ENCODE measurements at places on chromosomes 7 and 10.

DNA sequence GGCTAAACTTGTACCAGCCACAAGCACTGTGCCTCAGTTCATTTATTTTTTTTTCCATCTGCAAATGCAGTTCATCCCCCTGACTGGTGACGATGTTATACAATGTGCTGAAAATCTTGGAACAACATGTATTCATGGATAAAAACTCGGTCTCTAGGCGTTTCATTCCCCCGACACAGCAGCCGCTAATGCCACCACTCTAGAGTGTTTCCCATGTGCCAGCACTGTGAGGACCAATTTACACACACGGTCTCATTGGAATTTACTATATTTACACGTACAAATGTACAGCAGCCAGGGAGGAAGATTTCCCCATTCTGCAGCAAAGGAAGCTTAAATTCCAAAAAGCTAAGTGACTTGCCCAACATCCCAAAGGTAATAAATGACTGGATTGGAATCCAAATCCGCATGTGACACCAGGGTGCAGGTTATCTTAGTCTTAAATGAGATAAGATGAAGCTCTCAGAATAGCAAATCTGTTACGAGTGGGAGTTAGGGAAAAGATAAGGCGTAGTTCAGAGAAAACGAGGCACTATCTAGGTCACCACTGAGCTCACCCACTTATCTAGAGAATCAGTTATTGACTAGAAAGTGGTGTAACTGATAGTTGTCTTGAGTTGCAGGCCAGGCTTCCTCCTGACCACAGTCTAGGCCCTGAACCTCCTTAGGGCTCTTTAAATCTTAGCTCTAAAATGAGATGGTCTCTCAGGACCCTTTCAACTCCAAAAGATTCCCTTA lies 36.7 kb downstream of the FAM107B start:
- no peak for DNase-seq

GRCh38 chr7:105594034-105594433 lies 12.7 kb upstream of the EFCAB10 start:
- no peak for DNase-seq

- no peak for DNase-seq
These were observed 31.5 kb downstream of the ENTPD1 start for GRCh38 chr10:95787447-95787846.

- no peak for DNase-seq
These were observed 4.5 kb upstream of the ZNF438 start for GRCh38 chr10:31036209-31036608.

GRCh38 chr7:21028599-21028998 lies 241.9 kb upstream of the SP8 start:
- no peak for DNase-seq

- DNase-seq = no peak
These were observed 70.7 kb upstream of the NPY start for GRCh38 chr7:24213311-24213710.

- DNase-seq = peak; percentile 64
These were observed 1.1 kb downstream of the TRIM8 start for GRCh38 chr10:102645388-102645740.

GRCh38 chr7:96244992-96245292 lies 77.0 kb downstream of the SLC25A13 start:
- no peak for DNase-seq

DNA sequence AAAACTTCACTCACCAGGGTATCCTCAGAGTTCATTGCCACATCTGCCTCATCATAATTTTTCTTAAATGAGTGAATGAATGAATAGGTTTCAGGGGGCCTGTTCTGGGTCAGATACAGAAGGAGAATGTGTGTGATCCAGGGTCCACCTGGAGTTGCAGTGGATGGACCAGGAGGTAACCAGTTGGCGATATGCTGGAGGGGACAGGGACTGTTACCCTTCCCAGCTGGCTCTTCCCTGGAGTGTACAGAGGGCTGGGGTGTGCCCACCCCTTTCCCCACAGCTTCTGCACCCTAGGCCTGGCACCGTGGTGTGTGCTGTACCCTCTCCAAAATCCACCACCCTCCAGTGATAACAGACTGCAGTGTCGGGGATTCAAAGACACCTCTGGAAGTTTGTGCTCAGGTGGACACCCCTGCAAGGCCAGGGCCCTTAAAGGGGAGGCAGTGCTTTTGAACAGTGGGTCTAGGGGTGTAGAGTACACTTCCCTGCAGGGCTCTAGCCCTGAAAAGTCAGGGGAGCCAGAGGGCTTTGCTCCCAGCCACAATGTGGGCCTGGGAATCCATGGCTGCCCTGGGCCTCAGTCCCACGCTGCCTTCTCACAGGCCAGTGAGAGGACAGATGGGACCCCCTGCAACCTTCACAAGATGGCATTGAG lies 134.4 kb upstream of the UNC5B start:
- DNase-seq = no peak

- DNase-seq = no peak
These were observed 177.0 kb downstream of the REEP3 start for GRCh38 chr10:63697956-63698786.

GRCh38 chr7:146659732-146660131 lies 543.1 kb downstream of the CNTNAP2 start:
- DNase-seq = no peak

GRCh38 chr7:76146374-76146773 lies 55.3 kb upstream of the SRRM3 start:
- no peak for DNase-seq

DNA sequence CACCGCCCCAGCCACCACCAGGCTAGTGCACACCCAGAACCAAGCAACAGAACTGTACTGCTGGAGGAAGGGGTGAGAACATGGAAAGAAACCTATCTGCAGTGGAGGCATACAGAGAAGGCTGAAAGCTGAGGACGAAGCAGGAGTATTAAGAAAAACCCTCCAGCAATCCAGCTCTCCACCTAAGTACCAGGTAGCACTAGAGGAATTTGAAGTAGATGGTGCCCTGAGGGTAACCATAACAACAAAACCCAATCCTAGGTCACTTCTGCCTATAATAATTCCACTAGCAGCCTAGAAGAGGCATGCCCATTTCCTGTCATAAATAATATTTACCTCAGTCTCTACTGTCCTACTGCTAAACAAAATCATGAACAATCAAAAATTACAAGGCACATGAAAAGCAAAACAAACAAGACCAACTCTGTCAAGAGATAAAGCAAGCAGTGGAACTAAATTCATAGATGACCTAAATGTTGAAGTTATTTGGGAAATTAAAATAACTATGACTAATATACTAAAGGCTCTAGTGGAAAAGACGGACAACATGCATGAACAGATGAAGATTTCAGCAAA lies 51.1 kb downstream of the HYCC1 start:
- no peak for DNase-seq

DNA sequence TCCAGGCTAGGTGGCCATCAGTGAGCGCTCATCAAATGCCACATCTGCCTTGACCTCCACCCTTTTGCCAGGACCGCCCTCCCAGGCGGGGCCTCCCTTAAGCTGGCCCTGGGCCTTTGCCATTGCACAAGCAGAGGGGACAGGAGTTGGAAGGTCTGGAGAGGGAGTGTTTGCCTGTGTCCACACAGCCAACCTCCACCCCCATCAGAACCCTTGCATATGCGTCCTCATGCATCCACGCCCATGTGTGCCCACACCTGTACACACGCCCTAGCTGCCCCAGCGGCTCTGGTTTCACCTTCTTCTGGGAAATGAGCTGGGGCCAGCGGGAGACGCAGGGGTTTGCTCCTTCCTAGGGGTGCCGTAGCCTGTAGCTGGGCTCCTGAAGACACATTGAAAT lies 64.0 kb downstream of the NEURL1 start:
- DNase-seq = no peak

- DNase-seq = peak; percentile 82
These were observed 3.4 kb downstream of the CAV1 start for GRCh38 chr7:116528008-116528789.

DNA sequence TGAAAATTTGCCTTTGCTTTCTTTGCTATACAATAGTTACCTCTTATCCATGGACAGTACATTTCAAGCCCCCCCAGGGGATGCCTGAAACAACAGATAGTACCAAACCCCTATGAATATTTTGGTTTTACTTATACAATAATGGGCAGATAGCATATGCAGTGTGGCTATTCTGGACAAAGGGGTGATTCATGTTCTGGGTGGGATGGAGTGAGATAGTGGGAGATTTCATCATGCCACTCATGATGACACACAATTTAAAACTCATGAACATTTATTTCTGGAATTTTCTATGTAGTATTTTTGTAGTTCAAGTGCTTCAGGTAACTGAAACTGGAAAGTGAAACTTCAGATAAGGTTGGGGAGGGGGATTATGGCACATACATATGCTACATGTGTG lies 12.0 kb downstream of the STARD3NL start:
- no peak for DNase-seq

DNA sequence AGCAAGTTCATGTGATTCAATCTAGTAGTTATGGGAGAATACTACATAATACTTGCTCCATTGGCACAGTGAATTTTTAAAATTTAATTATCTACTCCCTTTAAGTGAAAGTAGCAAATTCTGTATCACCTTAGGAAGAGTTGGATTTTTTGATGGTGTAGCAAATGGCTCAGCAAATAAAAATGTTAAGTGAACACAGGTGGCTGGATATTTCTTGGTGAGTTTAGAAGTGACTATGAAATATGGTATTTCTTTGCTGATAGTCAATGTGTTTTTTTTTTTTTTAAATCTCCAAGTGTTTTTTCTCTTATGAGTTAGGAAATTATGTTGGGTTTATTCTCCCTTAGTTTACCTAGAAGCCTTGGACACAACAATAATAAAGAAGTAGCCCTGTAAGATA lies 67.8 kb downstream of the CREM start:
- no peak for DNase-seq

- DNase-seq = no peak
These were observed 85.9 kb upstream of the LEP start for GRCh38 chr7:128155100-128155740.

DNA sequence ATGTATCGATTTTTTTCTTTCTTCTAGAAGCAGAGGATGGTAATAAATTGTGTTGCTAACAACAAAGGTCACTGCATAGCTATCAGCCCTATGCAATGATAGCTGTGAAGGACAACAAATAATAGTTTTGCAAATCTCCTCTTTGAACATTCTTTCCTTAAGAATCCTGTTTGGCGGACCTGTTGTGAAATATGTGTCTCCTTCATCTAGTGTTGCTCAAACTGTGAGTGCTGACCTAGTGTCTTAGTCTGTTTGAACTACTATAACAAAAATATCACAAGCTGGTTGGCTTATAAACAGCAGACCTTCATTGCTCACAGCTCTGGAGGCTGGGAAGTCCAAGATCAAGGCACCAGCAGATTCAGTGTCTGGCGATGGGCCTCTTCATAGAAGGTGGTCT lies 53.7 kb downstream of the CAV1 start:
- DNase-seq = no peak

GRCh38 chr10:79380125-79380945 lies 33.1 kb downstream of the PPIF start:
- peak; percentile 75 for DNase-seq

DNA sequence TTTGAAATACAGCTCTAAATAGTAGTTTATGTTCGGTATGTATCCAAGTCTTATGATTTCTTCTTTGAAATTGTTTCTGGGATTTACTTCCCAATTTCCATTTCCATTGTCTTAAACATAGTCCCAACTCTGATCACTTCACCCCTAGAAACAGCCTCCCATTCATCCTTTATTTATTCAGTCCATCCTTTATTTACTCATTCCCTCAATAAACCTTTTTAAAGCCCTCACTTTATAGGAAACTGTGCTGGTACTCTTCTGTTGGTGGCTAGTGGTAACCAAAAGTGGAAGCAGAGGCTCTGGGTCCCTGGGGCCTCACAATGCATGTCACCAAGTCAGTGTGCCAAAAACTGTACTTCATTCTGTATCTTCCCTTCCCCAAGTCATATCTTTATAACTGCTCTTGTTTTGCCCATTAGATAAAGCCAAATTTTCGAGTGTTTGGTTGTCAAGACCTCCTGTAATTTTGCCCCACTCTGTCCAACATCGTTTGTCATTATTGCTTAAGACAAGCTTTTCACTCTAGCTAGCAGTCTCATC lies 3.9 kb upstream of the EPC1 start:
- no peak for DNase-seq

DNA sequence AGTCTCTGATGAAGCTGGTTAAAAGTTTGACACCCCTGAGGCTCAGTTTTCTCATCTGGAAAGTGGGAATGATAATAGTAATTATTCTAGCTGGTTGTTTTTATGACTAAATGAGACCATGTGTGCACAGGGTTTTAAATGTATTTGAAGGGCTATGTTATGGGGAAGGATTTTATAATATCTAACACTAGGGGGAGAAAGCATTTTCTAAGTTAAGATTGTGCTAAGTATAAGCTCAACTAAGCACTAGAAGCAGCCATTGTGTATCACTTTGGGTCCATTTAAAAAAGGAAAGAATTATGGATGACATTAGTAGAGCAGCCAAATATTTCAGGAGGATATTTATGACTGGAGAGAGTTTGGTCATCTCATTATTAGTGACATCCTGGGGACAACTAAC lies 49.5 kb upstream of the CREB5 start:
- no peak for DNase-seq

GRCh38 chr10:101920546-101920945 lies 76.9 kb upstream of the KCNIP2 start:
- DNase-seq = no peak

DNA sequence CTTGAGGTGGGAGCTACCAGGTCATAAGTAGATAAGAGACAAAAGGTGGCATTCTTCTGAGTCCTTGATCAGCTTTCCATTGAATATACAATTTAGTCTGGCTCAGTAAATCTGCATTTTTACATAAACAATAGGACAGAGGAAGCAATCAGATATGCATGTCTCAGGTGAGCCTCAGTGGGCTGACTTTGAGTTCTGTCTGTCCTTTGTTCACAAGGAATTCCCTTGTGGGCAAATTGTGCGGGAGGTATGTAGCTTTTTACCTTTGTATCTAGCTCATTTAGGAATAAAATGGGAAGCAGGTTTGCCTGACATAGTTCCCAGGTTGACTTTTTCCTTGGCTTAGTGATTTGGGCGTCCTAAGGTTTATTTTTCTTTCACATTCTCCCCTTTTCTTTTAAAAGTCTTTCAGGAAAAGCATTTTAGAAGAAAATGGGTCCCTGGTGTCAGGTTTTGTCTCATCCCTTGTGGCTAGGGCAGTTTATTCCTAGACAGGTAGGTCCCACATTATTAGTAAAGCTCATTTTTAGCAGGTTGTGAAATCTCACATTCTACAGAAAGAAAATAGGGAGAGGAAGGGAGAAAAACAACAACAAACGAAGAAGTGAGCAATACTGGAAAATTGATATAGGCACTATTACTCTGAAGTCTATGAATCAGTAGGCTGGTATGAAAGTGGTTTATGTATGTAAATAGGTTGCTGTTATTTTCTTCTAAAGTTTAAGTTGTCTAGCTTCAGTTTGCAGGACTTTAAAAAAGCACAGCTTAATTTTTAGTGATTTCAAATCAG lies 16.5 kb downstream of the SPAM1 start:
- DNase-seq = no peak

DNA sequence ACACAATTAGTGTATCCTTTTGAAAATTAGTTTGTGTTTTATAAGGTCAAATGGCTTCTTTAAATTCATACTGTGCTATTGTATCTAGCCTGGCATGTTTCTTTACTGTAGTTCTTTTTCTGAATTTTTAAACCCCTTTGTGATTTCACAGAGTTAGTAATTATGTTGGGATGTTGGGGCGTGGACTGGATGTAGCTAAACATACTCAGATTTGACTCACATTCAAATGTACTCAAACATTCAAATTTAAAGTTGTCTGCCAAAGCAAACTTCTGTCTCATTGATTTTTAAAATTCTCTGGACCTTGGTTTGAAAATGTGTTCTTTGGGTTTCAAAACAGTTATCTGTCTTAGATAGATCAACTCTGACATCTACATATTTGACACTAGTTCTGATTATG lies 7.2 kb upstream of the NRP1 start:
- DNase-seq = peak; percentile 40
